Muscle of back (tissue), 13 donors: ENCODE measurements at places on chromosomes 11 and 22. TPM values are rescaled to one million over a fixed set of nuclear protein-coding genes. Genes with fewer than 3 reads are reported as not detected.
A peak's percentile ranks its signal among the peaks of the same experiment; 100 is the strongest.

DSCAML1 gene
- 0.28 TPM for polyA plus RNA-seq

GRCh38 chr11:74937696-74938475 is 11.0 kb downstream of the XRRA1 start:
- DNase-seq = no peak

GRCh38 chr22:19174106-19175025 is 4.2 kb downstream of the SLC25A1 start:
- no peak for DNase-seq

PMM1 gene
- polyA plus RNA-seq = 22.6 TPM

RNF169 gene
- 10.9 TPM for polyA plus RNA-seq

DNA sequence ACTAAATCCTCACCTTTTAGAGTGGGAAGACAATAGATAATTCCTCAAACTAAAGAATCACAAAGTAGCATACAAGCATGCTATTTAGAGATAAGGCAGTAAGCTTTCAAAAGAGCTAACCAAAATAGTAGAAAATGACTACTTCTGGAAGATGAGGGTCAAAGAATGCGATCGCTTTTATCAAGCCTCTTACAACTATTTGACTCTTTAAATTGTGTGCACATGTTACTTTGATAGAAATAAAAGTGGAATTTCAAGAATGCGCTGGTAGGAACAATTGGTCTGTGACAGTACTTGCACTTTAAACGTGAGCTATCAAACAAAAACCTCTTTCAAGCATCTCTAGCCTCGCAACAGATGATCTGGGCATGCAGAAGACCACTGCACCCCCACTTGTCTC is 97.3 kb downstream of the COMMD9 start:
- DNase-seq = no peak

- no peak for DNase-seq
Observed at GRCh38 chr11:110989428-110990133, 255.9 kb upstream of the POU2AF2 start.

PRCP gene
- 133 TPM for polyA plus RNA-seq

GRCh38 chr22:42323971-42324370 is 53.5 kb upstream of the TCF20 start:
- no peak for DNase-seq

GRCh38 chr11:125069796-125070195 is 6.7 kb downstream of the SLC37A2 start:
- DNase-seq = no peak

GRCh38 chr11:2342981-2343380 is 34.1 kb upstream of the CD81 start:
- no peak for DNase-seq

DNA sequence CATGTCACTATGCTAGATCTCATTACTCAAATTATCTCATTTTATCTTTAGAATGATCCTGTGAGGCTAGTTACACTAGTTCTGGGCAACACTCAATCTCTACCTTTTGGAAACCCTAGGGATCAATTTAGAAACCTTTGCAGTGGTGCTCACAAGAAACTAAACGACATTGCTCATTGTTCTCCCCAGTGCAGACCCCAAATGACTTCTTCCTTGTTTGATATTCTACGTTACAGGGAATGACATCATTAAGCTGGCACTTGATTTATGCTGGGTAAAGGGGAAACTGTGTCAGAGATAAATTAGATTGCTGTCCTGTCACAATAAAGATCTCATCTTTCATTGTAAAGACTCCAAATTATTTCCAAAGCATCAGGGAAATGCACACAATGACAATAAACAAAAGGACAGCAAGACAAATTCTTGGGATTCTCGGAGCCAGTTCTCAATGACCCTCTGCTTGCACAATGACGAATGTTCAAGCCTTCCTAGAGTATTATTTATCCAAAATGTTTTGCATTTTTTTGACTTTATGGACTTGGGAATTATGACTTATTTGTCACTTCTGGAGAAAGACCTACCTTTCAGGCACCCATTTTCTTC is 1121.8 kb upstream of the TENM4 start:
- DNase-seq = no peak

- DNase-seq = no peak
Observed at GRCh38 chr11:790721-791564, 1.1 kb upstream of the CEND1 start.

DNA sequence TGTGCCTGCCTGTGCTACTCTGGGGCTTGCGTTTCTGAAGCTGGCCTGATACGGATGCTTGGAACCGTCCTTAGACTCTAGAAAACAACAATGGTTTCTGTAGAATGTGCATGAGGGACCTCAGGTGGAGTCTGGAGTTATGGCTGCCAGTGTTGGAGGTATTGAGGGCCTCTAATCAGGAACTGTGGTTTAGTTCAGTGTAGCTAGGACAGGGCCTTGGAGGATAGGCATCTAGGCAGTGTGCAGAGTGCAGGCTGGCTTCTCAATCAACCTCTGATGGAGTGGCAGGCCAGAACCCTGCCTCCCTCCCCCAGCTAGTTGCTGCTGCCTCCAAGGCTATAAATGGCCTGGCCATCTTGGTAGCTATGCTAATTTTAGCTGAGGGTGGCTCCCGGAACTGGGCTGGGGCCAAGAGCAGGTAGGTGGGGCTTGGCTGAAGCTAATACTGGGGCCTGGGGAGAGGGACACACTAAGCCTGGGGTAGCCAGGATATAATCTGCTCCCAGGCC is 4.0 kb downstream of the STIM1 start:
- DNase-seq = peak; percentile 57

RFPL3 gene
- not detected for polyA plus RNA-seq

HTR3A gene
- not detected for polyA plus RNA-seq

C1QTNF4 gene
- 7.7 TPM for polyA plus RNA-seq

GRCh38 chr11:68321293-68322051 is 9.1 kb downstream of the LRP5 start:
- no peak for DNase-seq

- no peak for DNase-seq
Observed at GRCh38 chr11:88105951-88106350, 69.3 kb downstream of the RAB38 start.

DNA sequence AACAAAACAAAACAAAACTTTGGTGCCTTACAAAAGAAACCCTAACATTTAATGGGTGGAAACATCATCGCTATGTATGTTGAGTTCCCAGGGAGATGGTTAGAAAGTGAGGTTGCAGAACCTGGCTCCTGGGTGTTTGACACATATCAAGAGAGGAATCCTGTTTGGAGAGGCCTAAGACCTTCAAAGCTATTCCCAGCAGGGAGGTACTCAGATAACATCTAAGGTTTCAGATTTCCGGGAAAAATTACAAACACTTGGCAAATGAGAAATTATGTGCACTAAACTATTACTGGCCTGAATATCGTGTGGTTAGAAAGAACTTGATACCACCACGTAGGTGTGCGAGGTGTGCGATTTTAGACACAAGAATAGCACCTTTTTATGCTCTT is 18.5 kb downstream of the TRIM5 start:
- no peak for DNase-seq

DNA sequence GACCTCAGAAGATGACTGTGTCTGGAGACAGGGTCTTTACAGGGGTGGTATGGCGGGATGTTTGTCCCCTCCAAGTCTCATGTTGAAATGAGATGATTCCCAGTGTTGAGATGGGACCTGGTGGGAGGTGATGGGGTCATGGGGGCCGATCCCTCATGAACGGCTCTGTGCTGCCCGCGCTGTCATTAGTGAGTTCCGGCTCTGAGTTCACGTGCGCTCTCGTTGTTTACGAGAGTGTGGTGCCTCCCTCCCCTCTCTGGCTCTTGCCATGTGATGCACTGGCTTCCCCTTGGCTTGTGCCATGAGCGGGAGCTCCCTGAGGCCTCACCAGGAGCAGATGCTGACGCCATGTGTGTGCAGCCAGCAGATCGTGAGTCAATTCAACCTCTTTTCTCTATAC is 830.8 kb downstream of the TBC1D22A start:
- DNase-seq = no peak

DNA sequence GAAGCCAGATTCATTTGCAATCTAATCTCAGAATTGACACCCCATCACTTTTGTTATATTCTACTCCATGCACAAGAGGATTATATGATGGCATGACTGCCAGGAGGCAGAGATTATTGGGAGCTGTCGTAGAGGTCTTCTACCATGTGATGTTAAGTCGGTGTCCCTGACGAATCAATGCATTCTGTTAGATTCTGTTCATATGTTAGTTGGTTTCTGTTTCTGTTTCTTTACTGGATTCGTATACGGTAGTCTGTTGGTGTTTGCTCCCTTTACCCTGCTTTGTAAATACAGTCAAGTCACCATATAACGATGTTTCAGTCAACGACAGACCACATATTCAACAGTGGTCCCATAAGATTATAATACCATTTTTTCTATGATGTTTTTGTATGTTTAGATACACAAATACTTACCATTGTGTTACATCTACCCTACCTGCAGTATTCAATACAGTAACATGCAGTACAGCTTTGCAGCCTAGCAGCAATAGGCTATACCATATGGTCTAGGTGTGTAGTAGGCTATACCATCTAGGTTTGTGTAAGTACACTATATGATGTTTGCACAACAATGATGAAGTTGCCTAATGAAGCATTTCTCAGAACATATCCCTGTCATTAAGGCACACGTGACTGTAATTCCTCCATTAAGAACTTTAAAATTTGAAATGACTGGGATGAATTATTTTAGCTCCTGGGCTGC is 22.8 kb upstream of the RASSF10 start:
- DNase-seq = no peak

DNA sequence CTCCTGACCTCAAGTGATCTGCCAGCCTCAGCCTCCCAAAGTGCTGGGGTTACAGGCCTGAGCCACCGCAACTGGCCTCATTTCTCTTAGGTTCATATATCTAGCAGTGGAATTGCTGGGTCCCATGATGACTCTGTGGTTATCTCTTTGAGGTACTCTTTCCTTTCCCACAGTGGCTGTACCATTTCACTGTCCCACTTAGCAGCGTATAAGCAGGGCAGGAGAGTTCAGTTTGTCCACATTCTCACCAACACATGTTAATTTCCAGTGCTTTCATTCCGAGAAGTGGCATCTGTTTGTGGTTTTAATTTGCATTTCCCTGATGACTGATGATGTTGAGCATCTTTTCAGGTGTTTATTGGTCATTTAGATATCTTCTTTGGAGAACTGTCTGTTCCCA is 16.4 kb downstream of the PRR5 start:
- DNase-seq = no peak

XKR3 gene
- not detected for polyA plus RNA-seq

DNA sequence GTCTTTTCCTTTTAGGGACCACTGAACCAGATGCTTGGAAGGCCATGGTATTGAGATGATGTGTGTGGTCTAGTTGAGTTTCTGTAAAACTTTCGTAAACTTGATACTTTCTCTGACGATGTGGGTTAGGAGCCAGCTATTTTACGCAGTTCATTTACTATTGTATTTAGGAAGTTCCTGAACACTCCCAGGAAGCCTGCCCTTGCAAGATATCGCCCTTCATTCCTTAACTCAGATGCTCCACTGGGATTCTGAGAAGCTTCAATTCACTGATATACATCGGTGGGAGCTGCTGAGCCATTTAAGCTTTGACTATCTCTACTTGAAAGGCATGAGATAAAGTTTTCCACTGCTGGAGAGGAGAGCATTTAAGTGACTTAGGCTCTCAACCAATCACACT is 121.3 kb downstream of the CSNK2A3 start:
- DNase-seq = no peak

DEFB131B gene
- polyA plus RNA-seq = not detected

DNA sequence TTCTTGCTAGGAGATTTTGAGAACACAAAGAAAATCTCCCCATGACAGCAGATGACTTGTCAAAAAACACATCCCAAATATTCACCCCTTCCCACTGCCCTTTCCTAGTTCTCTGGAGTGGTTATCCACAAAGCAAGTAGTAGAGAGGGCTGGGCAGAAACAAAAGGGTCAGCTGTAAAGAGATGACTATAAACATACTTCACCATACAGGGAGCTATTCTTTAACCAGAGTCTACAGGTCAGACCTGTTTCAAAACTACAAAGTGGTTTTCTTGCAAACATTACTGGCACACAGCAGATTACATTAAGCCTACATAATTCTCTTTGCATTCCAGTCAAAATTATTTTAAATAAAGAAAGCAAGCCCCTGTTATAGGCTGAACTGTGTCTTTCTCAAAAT is 47.7 kb upstream of the NFRKB start:
- DNase-seq = no peak

GRCh38 chr11:15801616-15802015 is 554.7 kb downstream of the SOX6 start:
- no peak for DNase-seq

DNA sequence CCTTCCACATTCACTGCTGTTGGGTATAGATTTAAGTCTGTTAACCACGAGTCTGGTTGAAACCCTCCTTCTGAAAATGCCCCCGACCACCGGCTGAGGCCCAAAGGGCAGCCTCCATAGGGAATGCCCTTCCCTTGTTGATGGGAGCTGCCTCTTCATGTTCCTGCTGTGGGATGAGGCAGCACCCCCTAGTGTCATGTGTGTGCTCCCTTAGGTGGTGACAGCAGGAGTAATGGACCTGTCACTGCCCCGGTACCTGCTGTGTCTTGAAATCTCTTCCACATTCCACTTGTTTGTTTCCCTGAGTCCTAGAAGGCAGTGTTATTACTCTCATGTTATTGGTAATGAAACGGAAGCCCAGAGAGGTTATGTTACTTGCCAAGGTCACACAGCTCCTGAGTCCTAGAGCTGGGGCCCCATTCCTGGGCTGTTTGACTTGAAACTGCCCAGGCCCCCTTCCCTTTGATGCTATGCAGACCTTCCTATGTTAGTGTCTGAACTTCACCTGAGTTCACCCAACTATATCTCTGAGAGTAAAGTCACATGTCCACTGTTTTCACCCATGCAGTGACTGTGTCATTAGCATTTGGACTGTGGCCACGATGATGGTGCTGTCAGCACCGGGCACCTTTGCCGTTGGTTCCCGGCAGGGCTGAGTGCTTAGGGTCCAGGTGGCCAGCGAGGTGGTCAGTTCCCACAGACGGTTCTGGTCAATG is 234.3 kb downstream of the TBC1D22A start:
- no peak for DNase-seq

- no peak for DNase-seq
Observed at GRCh38 chr11:8863838-8864237, 47.2 kb upstream of the AKIP1 start.

DNA sequence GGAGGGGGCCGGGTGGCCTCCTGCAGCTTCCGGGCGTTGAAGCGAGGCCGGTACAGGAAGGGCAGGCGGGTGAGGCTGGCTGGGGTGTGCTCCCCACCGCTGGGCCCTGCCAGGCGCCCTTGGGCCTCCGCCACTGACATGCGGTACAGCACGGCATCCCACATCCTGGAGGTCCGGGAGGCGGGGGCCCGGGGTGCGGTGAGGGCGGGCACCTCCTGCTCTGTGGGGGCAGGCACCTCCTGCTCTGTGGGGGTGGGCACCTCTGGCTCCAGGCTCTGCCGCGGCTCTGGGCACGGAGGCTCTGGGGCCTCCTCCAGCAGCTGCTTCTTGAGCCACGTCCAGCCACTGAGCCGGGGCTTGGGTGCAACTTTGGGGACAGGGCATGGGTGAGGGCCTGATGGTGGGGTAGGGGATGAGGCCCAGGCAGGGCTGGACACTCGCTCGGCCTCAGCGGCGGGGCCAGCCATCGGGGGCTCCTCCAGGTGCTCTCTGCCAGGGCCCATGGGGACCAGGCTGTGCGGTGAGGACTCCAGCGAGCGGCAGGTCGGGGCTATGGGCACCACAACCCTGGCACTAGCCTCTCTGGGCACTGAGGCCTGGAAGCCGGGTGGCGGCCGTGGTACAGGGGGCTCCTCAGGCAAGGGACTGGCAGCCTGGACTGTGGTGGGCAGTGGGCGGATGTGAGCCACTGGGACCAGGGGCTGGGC is 2.3 kb downstream of the PRR33 start:
- DNase-seq = no peak

DNAJB7 gene
- polyA plus RNA-seq = 0.91 TPM

- DNase-seq = no peak
Observed at GRCh38 chr22:28769394-28770085, 3.0 kb upstream of the CCDC117 start.
